ENCODE measurements at places on chromosomes 2 and 18. TPM values are rescaled to one million over a fixed set of nuclear protein-coding genes. Genes with fewer than 3 reads are reported as not detected.
A peak's percentile ranks its signal among the peaks of the same experiment; 100 is the strongest.

The SERPINB12 gene
- total RNA-seq = not detected

The TLX2 gene
- 1.7 TPM for total RNA-seq

The CCDC121 gene
- 6.5 TPM for total RNA-seq

The KHK gene
- total RNA-seq = 8.7 TPM

The GPBAR1 gene
- total RNA-seq = not detected

The IFIH1 gene
- 4.7 TPM for total RNA-seq

The FOSL2 gene
- total RNA-seq = 39.7 TPM

The CFAP65 gene
- 0.26 TPM for total RNA-seq

The NT5DC4 gene
- total RNA-seq = not detected

The PXDN gene
- total RNA-seq = 98.5 TPM

The GALNT14 gene
- not detected for total RNA-seq

The SOX11 gene
- total RNA-seq = 11.9 TPM

The ATP8B1 gene
- total RNA-seq = 38.8 TPM

The DNER gene
- 68.3 TPM for total RNA-seq

The NEB gene
- total RNA-seq = not detected

- DNase-seq = peak; percentile 28
Observed at GRCh38 chr2:45568935-45569334, 42.1 kb downstream of the SRBD1 start.

GRCh38 chr2:204152616-204153015 lies 216.1 kb downstream of the ICOS start:
- DNase-seq = no peak

GRCh38 chr2:229446350-229446749 lies 175.3 kb upstream of the PID1 start:
- DNase-seq = no peak

GRCh38 chr2:34307636-34308035 lies 708.5 kb upstream of the FAM98A start:
- no peak for DNase-seq

GRCh38 chr18:12247946-12248345 lies 6.2 kb upstream of the CIDEA start:
- DNase-seq = no peak

GRCh38 chr2:143229952-143230351 lies 100.7 kb downstream of the ARHGAP15 start:
- no peak for DNase-seq

GRCh38 chr2:23366720-23367119 lies 18.3 kb upstream of the KLHL29 start:
- DNase-seq = no peak

- DNase-seq = no peak
Observed at GRCh38 chr18:70310560-70311320, 21.9 kb downstream of the SOCS6 start.

GRCh38 chr18:22667616-22668422 lies 250.1 kb upstream of the CTAGE1 start:
- DNase-seq = peak; percentile 96

DNA sequence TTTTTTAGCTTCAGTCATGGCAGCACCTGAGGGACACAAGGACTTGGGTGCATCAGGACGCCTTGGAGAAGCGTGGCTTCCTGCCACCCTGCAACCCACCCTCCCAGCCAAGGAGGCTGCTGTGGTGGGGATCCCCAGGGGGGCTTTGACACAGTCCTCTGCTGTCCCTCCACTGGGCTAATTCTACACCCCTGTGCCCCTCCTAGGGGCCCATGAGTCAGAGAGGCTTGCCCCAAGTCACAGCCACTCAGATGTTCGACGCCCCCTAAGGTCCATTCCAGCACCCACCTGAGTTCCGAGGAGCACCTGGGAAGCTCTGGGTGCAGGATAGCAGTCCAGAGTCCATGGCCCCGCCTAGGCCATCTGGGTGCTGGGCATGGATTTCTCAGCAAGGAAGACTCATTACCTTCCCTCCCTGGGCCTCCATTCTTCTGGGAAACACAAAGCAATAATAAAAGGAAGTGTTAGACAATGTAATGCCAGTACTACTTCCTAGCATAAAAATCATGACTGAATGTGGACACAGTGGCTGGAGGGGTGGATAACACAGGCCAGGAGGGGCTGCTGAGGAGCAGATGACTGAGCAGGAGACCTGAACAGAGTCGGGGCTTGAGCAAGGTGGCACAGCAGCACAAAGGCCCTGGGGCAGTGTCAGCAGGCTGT lies 3.7 kb downstream of the ALPG start:
- DNase-seq = no peak

- DNase-seq = no peak
Observed at GRCh38 chr18:43158381-43158780, 42.9 kb upstream of the RIT2 start.

DNA sequence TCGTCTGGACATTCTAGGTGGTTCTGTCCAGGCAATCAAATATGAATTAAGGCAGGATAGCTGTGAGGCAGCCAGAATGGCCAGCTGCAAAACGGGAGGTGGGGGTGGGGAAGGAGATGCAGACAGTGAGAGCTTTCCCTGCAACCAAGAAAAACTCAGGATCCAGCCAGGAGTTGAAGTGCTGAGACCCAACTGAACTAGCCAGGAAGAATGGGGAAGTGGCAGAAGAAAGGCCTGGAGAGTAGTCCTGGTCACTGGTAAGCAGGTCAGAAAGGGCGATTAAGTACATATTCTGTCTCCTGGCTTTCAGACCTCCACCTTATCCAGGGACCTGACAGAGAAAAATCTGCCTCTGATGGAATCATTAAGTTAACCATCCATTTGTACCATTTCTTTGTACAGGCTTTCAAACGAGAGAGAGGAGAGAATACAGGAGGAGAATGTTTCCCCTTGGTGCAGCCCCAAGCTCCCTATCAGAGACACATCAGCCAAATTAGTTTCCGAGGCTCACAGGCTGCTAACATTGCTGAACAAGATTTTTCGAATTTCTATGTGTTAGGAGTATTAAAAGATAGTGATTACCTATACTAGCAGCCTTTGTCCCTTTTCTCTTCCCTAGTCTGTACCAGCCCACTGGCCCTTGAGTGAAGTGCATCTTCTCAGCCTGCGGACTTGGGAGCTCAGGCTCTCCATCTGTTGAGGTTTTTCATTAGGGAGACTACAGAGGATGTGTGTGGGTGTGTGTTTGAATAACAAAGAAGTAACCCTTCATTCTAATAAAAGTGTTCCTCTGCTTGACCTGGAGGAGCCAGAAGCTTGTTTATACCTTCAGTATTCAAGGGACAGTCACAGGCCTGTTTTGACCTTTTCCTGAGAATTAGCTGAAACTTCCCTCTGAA lies 12.5 kb upstream of the HOXD1 start:
- no peak for DNase-seq
